ENCODE measurements at places on chromosomes 6 and 20.

GRCh38 chr6:38077488-38078030, 258.0 kb downstream of the ZFAND3 start:
- DNase-seq: no peak

- DNase-seq: no peak
Measured at GRCh38 chr6:154229786-154230185, 126.8 kb downstream of the IPCEF1 start.

GRCh38 chr20:51193066-51193772, 170.3 kb upstream of the KCNG1 start:
- no peak for DNase-seq

DNA sequence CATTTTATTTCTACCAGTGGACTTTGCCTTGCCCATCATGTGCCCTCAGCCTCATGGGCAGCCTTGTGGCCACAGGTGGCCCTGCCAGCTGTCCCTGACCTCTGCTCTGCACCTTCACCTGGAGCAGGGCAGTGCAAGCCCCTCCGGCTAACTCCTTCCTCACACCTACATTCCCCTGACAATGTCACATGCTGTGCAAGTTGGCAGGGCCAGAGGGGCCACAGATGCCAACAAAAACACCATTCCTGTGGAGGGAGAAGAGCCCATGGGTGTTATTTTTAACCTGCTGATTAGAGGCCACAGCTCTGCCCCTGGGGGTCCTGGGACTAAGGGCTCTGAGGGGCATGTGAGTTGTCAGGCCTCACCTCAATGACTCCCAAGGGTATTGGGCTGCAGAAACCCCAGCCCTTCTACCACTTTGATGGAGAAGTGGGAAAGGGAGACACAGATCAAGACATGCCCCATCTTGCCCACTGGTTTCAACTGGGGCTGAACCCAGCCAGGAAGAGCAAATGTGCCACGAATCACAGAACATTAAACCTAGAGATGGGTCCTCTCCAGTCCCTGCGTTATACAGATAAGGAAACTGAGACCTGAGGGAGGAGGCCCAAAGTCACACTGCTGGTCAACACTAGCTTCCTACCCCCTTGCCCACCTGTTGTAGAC, 65.0 kb downstream of the MRPL14 start:
- no peak for DNase-seq

- no peak for DNase-seq
Measured at GRCh38 chr6:135277422-135277821, 96.3 kb downstream of the MYB start.

GRCh38 chr6:125668071-125668470, 81.4 kb upstream of the HEY2 start:
- no peak for DNase-seq
